ENCODE measurements at places on chromosomes 3 and 15.
A peak's percentile ranks its signal among the peaks of the same experiment; 100 is the strongest.

- no peak for DNase-seq
Measured at GRCh38 chr3:73774645-73775044, 149.9 kb upstream of the PDZRN3 start.

GRCh38 chr3:23219117-23219516 lies 16.0 kb downstream of the UBE2E2 start:
- no peak for DNase-seq

GRCh38 chr15:45635763-45636292 lies 999 bp downstream of the SQOR start:
- no peak for DNase-seq

- no peak for DNase-seq
Measured at GRCh38 chr15:62732078-62732477, 310.5 kb upstream of the TPM1 start.

DNA sequence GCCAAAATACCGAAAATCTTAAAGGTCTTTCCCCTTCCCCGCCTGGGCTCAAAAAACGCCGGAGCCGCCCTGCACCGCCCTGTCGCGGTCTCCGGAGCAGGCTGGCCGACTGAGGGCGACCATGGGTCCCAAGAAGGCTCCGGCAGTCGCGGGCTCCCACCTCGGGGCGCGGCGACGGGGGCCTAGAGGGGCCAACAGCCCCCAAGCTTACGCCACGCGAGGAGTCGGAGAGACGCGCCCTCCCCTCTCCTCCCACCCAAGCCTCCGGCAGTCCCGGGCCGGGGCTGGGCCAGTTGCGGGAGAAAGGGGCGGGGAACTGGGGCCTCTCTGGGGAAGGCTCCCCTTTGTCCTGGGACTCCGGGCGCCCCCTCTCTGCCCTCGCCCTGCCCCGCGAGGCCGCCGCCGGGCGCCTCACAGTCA lies 69.2 kb downstream of the GOLGA8B start:
- no peak for DNase-seq

- no peak for DNase-seq
Measured at GRCh38 chr3:141972399-141972798, 96.0 kb downstream of the ATP1B3 start.

DNA sequence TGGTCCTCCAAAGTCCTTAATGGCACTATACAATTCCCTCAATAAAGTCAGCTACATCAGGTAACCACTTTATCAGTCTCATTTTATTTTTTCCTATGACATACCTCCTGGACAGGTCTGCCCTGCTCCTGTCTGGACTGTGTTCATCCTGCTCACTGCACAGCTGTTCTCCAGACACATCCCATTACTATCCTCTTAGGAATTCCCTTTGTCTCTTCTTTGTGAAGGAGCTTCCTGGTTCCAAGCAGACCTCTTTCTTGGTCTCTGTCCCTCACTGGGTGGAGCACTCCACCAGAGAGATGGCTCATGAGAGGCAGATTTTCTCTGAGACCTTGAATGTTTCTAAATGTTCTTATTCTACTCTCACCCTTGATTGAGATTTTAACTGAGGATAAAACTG lies 60.1 kb downstream of the KY start:
- DNase-seq = no peak

DNA sequence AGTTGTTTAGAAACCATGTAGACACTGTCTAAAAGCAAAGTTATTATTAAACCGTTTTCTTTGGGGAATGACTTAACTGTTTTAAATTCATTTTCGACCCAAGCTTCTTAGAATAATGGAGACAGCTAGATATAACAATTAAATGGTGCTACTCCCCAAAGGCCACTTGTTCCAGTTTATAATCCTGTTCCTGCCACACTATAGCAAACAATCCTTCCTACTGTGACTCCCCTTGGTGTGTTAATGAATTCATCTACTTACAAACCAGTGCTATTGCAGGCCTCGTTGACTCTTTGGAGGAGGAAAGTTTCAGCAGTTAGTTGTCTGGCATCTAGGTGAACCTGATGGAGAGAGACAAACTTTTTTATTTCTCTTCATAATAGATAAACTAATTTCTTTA lies 25.2 kb upstream of the CLSTN2 start:
- DNase-seq = no peak

GRCh38 chr3:183517607-183518006 lies 37.9 kb downstream of the KLHL6 start:
- DNase-seq = no peak

DNA sequence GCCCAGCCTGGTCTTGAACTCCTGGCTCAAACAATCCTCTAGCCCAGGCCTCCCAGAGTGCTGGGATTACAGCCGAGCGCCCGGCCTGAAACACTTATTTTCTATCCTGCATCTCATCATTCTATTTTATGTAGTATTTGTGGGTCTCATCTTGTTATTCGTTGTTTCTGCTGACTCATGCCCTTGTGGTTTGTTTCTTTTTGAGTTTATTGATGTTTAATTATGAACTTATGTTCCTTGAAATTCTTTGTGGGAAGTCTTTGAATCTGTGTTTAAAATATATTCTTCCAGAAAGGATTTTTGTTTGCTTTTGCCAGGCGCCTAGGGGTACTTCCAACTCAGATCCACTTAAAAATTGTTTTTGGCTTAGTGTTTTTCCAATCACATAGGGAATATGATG lies 78.3 kb upstream of the C15orf39 start:
- DNase-seq = no peak

GRCh38 chr15:66698318-66698961 lies 3.6 kb upstream of the SMAD6 start:
- no peak for DNase-seq

DNA sequence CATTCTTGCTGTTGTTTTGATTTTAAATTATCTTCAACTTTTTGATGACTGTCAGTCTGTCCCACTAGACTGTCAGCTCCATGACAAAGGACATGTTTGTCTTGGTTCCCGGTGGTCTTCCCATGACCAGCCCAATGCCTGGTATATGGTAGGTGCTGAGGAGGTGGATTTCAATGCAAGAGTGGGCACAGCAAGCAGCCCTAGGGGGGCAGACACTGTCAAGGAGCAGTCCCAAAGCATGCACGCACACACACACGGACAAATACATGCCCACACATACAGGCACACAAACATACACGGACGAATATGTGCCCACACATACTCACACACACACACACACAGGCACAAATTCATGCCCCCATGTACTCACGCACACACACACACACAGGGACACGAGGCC lies 12.0 kb downstream of the KLF15 start:
- no peak for DNase-seq

DNA sequence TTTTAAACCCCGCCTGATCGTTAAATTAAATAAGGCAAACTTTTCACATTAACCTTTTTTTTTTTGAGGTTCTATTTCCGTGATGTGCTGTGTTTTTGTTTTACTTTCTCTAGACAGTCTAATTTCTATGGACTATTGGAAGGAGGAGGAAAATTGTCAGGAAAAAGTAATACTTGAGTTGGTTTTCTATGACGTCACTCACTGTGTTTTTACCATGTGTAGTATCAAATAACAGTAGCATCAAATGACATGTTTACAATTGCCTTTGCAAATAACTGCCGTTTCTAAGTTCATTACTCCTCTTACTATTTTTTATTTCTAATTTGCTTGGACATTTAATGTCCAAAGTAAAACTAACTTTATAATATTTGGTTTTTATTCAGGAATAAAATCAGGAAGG lies 32.3 kb downstream of the MYO1E start:
- no peak for DNase-seq

DNA sequence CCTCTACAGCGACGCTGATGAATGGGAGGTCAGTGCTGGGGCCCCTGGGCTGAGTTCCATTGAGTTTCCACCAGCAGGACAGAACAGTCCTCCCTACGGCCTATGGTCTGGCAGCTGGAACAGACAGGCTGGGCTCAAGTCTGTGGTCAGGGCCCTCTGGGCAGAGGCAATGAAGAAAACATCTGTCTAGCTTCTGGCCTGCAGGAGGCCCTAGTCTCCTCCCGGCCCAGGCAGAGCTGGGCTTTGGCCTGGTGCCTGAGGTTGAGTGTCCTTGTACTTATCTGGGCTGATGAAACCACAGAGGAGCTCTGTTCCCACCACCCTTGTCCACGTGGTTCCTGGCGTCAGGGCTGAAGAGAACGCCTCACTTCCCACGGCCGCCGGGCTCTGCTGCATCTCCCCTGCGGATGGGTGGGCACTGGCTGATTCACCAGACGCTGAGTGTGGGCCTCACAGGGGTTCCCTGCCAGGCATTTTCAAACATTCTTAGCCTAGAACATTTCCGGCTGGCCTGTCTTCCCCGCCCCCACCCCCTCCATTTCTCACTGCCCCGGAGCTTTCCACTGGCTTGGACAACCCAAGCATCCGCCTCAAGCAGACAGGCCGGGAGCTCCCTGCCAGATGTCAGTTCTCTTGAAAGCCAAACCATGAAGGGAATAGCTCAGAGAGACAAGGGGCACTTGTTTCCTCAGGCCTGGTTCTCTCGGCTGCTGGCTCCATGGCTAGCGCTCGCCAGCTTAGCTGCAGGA lies 20.3 kb downstream of the PPCDC start:
- DNase-seq = no peak

DNA sequence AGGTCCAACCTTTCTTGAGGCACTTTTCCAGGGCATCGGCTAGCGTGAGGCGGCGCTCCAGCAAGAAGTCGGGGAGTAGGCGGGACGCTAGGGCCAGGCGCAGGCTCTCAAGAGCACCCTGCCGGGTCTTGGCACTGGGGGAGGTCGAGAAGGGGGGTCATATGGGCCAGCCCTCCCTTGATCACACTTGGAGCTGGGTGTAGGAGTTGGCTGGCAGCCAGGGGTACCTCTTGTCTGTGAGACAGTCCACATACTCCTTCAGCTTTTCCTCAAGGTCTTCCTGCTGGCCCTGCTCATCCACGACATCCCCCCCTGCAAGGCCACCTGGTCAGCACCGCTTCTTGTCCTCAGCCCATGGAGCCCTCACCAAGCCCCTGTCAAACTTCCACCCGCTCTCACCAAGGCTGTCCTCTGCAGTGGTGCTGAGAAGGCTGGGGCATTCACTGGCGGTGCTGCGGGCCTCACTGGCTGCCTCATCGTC lies 2.0 kb downstream of the IFRD2 start:
- DNase-seq = no peak

DNA sequence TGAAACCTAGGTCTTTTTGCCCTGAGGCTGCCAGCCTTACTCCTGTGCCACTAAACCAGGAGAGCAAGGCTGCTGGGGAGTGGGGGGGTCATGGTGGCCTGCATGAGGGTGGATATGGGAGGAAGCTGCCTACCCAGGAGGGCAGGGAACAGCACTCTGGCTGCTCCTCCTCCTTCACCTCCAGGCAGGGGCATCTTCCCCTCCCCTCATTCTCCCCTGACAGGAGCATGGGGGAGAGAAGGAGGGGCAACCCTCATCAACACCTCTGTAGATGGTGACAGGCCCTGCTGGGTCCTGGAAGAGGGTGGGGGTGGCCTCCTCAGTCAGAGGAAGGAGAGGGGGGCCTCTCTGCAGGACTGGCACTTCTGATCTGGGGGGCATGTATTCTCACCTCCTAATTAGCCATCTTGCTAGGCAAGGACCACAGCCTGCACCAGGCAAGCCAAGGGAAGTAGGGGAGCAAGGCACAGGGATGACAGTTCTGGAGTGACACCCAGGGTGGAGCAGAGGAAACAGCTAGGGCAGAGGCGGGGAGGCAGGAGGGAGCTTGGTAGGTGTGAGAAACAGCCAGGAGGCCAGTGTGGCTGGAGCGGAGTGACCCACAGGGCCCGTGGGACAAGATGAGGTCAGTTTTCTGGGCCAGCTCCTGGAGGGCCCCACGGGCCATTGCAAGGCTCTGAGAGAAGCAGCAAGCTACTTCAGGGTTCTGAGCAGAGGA lies 4.9 kb downstream of the CCDC33 start:
- no peak for DNase-seq

DNA sequence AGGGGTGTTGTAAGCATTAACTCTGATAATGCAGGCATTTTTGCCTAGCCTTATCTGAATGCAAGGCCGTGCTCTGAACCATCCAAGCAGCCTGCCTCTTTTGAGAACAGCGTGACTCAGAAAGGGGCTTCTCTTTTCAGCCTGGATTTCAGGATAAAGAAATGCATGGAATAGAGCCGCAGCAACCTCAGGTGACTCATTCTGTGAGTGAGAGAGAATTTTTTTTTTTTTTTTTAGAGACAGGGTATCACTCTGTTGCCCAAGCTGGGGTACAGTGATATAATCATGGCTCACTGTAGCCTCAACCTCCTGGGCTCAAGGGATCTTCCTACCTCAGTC lies 20.6 kb upstream of the PDE8A start:
- DNase-seq = no peak

DNA sequence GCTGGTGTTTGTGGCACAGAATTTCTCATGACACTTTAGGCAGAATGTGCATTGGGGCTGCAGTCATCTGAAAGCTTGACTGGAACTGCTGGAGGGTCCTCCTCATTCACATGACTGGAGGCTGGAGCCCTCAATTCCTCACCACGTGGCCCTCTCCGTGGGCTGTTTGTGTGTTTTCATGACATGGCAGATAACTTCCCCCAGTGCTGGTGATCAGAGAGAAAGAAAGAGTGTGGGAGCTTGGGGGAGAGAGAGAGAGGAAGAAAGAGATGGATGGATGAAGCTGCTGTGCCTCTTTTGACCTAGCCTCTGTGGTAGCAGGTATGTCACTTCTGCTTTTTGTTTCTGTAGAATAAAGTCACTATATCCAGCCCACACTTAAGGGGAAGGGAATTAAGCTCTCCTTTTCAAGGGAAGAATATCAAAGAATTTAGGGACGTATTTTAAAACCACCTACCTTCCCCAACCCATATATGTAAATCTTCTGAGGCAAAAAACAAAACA lies 169.6 kb upstream of the IL12A start:
- DNase-seq = no peak

- DNase-seq = peak; percentile 78
Measured at GRCh38 chr3:189324538-189325138, 152.9 kb downstream of the TPRG1 start.

- no peak for DNase-seq
Measured at GRCh38 chr3:196513697-196514349, 1.3 kb downstream of the SMCO1 start.

- DNase-seq = no peak
Measured at GRCh38 chr15:47266566-47266965, 450.7 kb upstream of the SEMA6D start.
